CD4-positive, alpha-beta T cell (primary cell): ENCODE measurements at places on chromosomes 5 and 9.

- no peak for DNase-seq
Observed at GRCh38 chr5:77629509-77630113, 8.9 kb downstream of the OTP start.

- DNase-seq, result no peak
Observed at GRCh38 chr9:130149031-130149430, 23.2 kb upstream of the NCS1 start.

GRCh38 chr9:133134388-133135145 lies 13.5 kb upstream of the RALGDS start:
- peak; percentile 50 for DNase-seq

DNA sequence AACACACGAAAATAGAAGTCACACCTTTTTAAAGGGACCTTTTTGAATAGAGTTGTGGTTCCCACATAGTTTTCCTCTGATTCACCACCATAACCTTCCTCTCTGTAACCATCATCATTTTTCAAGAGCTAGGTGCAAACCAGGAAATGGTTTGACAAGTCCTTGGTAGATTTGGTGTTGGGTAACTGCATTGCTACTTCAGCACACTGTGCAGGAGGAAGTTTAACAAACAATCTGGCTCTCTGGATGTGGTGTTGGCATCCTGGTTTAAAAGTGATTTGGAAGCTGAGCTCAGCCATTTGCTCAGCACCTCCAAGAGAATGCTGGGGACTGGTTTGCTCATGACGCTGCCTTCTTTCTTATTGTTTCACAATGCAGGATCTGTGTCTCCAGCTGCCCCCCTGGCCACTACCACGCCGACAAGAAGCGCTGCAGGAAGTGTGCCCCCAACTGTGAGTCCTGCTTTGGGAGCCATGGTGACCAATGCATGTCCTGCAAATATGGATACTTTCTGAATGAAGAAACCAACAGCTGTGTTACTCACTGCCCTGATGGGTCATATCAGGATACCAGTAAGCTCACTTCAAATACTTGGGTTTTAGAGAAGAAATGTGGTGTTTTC lies 213.1 kb downstream of the RFK start:
- peak; percentile 7 for DNase-seq

DNA sequence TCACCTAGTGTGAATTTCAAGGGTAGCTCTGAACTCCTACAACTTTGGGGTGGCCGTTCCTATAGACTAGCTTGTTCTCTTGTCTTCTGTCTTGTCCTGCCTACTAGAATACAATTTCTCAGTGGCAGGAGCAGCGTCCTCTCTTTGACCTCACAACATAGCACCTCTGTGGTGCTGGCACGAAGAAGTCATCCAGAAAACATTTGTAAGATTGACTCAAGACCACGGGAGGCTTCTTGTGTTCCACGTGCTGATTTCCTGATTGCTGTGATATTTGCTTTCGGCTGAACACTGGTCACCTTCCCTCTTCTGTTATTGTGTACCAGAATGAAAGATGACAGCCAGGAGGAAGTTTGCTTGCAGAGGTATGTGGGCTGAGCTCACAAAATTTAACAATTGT lies 27.0 kb downstream of the SLC1A1 start:
- no peak for DNase-seq

DNA sequence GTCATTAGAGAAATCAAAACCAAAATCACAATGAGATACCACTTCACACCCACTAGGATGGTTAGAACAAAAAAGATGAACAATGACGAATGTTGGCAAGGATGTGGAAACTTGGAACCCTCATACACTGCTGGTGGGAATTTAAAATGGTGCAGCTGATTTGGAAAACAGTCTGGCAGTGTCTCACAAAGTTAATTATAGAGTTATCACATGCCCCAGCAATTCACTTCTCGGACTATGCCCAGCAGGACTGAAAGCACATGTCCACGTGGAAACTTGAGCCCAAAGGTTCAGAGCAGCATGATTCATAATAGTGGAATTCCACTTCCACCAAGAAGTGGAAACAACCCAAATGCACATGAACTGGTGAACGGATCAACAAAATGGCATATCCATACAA lies 85.0 kb upstream of the HRH2 start:
- no peak for DNase-seq
